ENCODE measurements at places on chromosomes 2 and 18.

GRCh38 chr2:191565647-191566198 lies 112.2 kb upstream of the NABP1 start:
- DNase-seq, result no peak

DNA sequence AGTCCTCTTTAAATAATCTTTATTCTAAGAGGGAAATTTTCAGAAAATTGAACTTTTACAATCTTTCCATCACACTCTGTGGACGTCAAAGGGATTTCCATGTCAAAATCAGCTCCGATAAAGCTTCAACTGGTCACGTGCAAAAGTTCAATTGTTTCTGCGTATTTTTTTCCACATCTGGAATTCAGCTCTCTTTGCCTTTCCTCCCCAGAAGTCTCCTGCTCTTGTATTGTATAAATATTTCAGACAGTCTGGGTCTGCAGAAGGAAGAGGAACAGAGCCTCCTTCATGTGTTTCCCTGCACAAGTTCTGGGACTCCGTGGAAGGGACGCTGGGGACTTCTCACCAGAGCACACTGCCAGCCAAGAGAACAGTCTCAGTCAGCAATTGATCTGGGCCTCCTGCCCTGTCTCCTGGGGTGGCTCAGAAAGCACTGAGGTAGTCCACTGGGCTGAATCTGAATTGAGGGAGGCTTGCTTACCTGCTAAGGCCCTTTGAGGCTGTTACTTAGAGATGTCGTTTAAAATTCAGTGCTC lies 251.5 kb downstream of the TFCP2L1 start:
- no peak for DNase-seq

DNA sequence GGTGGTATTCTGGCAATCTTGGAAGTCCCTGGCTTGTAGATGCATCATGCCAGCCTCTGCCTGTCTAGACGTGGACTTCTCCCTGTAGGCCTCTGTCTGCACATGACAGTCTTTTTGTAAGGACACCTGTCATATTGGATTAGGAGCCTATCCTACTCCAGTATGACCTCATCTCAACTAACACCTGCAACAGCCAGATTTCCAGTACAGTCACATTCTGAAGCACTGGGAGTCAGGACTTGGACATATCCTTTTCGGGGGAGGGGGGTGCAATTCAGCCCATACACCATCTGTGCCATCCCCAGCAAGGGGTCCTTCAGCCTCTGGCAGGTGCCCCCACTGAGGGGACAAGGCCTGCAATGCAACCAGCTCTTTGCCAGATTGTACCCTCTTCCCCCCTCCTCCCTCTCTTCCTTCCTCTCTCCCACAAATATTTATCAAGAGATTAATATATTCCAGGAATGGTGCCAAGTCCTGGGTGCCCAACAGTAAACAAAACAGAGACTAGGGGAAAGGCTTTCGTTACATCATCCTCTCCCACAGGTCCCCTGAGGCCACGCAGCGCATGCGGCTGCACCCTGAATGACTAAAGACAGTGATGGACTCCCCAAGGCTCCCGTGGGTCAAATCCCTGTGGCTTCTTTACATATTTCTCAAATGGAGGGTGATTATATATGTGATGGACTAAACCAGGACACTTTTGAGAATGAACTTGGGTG lies 20.5 kb upstream of the MYCN start:
- no peak for DNase-seq

- peak; percentile 5 for DNase-seq
Measured at GRCh38 chr2:172288603-172289002, 138.8 kb upstream of the ITGA6 start.

- DNase-seq, result no peak
Measured at GRCh38 chr18:3186678-3187658, 32.8 kb downstream of the MYOM1 start.

GRCh38 chr18:53457068-53457467 lies 767.4 kb downstream of the MBD2 start:
- DNase-seq, result no peak

DNA sequence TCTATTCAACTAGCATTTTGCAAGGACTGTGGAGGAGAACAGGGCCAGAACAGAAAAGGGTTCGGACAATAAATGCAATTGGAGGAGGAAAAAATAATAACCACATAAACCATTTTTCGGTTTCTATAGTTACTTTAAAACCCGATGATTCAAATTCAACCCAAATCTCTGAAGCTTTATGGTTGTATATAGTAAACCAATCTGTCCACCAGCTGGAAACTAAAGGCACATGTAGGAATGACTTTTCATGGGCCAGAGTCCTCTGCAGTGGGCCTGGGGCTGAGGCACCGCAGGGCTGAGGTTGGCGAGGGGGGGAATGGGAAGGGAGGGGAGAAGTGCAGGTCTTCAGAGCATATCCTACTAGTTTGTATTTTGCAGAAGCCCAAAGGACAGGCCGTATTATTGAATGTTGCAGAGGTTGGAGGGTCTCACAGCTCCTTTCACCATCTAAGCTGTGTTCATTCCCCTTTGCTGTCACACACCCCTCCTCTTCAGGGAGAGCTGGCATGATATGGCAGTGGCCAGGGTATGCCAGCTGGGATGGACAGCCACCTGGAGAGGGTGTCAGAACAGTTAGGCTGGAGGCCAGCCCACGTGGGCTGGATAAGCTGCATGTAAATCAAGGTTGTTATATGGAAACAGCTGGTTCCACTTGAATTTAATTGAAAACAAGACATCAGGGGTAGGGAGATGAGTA lies 267.1 kb downstream of the PRKCE start:
- DNase-seq, result no peak

DNA sequence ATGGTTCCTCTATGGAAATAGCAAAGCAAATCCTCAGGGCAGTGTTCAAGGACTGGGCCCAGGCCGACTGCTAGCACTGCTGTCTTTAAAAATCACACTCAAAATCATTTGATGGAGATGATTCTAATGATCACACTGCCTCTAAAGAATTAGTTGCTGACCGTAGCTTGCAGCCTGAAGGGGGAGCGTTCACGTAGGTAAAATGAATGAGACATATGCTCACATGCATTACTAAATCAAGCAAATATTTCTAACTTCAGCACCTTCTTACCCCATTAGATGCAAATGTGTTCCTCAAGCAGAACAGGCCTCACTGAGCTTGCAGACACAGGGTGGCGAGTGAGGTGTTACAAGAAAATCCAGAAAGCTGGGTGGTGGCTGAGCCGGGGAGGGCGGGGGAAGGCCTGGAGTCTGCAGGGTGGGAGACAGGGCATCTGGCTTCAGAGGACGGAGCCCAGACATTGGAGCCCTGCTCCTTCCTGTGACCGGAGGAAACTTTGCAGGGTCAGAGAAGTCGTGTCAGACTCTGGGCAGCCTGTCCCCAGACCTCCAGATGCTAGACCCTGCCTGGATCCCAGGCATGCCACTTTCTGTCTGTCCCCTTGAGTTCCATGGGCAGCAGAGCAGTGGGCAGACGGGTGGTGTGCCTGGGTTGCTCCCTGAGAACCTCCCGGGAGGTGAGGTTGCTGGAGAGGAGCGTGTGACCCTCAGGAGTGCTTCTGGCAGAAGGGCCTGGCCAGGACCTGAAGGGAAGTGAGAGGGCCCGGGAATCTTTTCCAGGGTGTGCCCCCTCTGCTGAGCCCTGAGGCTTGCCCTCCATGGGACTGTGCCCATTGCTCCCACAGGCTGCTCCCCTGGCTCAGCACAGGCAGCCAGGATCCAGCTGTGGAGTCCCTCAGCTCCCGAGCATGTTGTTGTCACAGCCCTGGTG lies 7.1 kb upstream of the NPPC start:
- no peak for DNase-seq

GRCh38 chr2:62014102-62014501 lies 108.6 kb downstream of the COMMD1 start:
- no peak for DNase-seq

DNA sequence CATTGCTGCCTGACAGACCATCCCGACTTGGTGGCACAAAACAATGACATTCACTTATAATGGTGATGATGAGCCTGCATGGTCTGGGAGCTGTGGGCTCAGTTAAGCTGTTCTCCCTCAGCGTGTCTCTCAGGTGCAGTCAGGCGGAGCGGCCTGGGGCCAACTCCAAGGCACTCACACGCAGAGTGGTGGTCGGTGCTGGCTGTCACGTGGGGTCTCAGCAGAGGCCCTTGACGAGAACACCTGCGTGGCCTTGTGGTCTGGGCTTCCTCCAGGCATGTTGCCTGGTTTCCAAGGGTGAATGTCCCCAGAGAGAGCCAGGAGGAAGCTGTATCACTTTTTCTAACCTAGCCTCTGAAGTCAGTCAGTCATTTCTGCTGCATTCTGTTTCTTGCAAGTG lies 29.8 kb downstream of the ARMC9 start:
- DNase-seq, result no peak

DNA sequence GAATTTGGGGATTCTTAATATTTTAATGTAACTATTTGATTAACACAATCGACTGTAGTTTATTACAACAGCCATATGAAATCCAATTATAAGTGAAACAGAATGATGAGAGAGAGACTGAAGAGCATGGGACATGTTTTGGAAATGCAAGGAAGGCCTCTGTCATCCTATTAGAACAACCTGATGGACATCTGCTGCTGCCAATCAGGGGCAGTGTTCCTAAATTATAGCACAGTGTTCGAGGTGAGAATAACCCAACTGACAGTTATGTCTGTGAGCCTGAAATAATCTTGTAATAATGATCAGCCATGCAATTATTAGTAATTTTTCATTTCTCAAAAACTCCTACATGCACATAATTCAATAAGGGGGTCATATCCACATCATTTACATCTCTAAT lies 73.6 kb downstream of the CCDC141 start:
- no peak for DNase-seq

- no peak for DNase-seq
Measured at GRCh38 chr2:15251753-15252152, 309.4 kb downstream of the NBAS start.

DNA sequence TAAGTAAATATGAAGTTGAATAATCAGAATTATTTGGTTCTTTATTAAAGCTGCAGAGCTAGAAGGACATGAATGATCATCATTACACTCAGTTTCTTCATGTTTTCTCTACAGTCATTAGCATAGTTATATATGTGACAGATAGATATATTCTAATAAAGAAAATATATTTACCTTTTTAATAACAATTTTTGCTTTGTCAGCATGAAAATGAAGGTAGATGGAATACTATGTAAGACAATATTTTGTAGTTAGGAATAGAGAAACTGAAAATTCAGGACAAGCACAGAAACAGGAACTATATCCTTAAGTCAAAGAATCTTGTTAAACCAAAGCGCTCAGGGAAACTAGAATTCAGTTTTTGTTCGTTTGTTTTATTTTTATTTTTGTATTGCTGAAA lies 649.9 kb upstream of the NRXN1 start:
- DNase-seq, result no peak

GRCh38 chr18:76466410-76466991 lies 28.5 kb downstream of the ZNF516 start:
- DNase-seq, result no peak

DNA sequence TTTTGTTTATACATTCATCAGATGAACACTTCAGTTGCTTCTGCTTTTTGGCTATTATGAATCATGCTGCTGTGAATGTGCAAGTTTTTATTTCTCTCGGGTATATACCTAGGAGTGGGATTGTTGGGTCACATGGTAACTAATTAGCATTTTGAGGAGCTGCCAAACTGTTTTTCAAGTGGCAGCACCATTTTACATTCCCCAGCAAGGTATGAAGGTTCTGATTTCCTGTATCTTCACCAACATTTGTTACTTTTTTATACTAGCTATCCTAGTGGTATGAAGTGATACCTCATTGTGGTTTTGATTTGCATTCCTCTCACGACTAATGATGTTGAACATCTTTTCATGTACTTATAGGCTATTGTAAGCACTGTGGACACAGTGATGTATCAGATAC lies 53.9 kb downstream of the DYNC1I2 start:
- no peak for DNase-seq

DNA sequence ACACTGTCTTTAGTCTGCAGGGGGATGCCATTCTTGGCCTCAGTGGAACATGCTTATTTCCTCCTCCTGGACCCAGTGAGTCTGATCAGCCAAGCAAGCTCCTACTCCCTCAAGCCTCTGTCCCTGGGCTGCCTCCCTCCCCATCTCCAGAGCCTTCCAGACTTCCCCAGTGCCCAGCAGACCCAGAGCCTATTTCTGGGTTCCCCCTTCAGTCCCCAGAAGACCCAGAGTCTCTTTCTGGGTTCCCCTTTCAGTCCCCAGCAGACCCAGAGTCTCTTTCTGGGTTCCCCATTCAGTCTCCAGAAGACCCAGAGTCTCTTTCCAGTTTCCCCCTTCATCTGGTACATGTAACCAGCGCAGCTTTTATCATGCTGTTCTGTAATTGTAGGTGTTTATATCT lies 17.0 kb upstream of the PKDCC start:
- no peak for DNase-seq

GRCh38 chr2:102337481-102338386 lies 17.9 kb upstream of the IL18R1 start:
- DNase-seq, result no peak

GRCh38 chr2:20540587-20541293 lies 93.9 kb downstream of the RHOB start:
- no peak for DNase-seq

DNA sequence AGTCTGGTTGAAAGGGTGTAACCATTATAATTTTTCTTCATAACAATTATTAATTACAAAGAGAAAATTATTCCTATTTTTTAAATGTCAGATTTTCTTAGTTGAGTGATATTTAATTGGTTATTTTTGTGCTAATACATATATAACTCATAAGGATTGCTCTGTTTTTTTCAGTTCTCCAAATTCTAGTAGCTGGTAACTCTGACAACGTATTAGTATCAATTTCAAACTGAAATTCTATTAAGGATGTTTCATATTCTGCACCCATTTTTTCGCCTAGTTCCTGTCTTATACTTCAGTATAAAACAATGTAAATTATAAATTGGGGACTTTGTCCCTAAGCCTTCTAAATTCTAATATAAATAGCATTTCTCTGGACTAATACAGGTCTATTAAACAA lies 81.0 kb downstream of the R3HDM1 start:
- DNase-seq, result no peak

- DNase-seq, result no peak
Measured at GRCh38 chr2:226329180-226329579, 470.4 kb downstream of the IRS1 start.

- DNase-seq, result no peak
Measured at GRCh38 chr2:228927028-228928010, 343.8 kb downstream of the PID1 start.

DNA sequence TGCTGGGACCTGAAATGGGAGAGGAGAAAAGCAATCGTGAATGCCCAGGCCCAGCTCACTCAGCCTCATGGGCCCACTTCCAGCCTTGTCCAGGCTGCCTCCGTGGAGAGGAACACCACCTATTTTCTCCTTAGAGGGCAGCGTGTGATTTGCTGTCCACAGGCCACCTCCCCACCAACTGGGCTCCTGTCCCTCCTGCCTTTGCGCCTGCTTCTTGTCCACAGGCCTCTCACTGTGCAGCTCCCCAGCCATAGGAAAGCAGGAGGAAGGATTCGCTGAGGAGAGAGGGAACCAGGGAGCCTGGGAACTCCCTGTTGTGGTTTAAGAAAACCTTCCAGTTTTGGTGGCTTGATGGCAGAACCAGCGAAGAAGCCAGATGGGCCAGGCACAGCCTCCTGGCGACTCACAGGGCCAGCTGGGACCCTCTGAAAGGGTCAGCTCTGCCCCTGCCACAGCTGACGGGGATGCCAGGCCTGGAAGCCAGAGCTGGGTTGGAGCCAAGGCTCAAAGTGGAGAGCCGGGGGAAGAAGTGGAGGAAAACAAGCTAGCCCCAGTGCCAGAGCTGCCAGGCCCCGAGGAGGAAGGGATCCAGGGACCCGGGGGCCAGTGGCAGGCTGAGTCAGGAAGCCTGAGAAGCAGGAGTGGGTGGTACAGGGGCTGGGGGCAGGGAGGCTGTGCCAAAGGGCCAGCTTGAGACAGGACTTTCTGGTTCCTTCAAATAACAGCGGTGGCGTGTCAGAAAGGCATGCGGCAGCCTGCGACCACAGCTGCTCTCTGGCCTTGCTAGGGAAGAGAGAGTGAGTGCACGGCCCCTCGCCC lies 9.9 kb downstream of the TMBIM1 start:
- DNase-seq, result no peak

GRCh38 chr2:108330979-108331378 lies 42.3 kb downstream of the SULT1C2 start:
- no peak for DNase-seq
